ENCODE measurements at places on chromosomes 13 and 19.

GRCh38 chr13:77339408-77339807 lies 12.5 kb upstream of the MYCBP2 start:
- no peak overlapping the region for H3K4me3 ChIP-seq
- H3K4me1 ChIP-seq: peaks cover 20% of the 10 kb centered on the region
- no peak for DNase-seq
- peak overlapping the region; percentile 26 for H3K27ac ChIP-seq

DNA sequence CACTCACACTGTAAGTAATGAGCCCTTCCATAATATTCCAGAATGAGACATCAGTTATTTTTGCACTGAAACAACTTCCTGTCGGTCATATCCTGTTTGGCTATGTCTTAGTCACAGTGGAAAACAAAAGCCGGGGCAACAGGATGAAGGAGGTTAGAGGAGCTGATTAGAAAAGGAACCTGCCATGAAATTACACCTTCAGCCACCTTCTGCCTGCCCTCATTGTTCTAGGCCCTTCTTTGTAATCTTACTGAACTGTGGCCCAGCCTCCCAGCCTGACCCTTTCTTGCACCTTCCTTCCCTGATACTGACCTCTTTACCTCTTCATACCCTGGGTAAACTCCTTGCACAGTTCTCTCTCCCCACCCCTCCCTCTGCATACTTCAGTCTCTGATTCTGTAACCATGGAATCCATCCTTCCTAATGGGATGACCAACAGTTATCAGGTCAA lies 67.3 kb downstream of the DOCK9 start:
- H3K4me3 ChIP-seq: peak overlapping the region; percentile 5
- peaks cover 37% of the 10 kb centered on the region for H3K4me1 ChIP-seq
- H3K27me3 ChIP-seq: no peaks in the 10 kb centered on the region

- H3K4me3 ChIP-seq: no peak overlapping the region
- no peaks in the 10 kb centered on the region for H3K27me3 ChIP-seq
Observed at GRCh38 chr13:36067746-36068381, 63.3 kb downstream of the DCLK1 start.

GRCh38 chr13:43986421-43986981 lies 106.8 kb downstream of the LACC1 start:
- no peak overlapping the region for H3K27ac ChIP-seq
- H3K27me3 ChIP-seq: peaks cover 3% of the 10 kb centered on the region
- no peak for DNase-seq
- no peaks in the 10 kb centered on the region for H3K4me1 ChIP-seq
- no peak overlapping the region for H3K4me3 ChIP-seq

Data from activated naive CD8-positive, alpha-beta T cell treated with anti-CD3 and anti-CD28 coated beads for 36 hours (primary cell).